ENCODE measurements at places on chromosomes 5 and 9.

- DNase-seq, result no peak
These were observed 202.5 kb downstream of the PAX5 start for GRCh38 chr9:36831381-36832161.

DNA sequence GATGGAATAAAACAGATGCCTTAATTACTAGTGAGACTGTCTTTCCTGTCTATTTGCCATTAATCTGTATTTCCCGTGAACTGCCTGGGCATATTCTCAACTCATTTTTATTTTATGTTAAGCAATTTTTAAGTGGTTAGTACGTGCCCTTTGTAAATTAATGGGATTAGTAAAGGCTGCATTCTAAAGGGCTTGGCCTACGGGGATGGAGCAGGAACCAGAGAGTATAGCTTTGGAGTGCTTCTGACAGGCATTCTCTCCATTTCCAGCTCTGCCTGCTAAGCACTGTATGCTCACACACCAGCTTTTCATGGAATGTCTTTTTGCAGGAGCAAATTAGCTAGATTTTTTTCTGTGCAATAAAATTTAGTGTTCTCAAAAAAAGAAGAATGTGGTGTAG is 241.2 kb downstream of the MCTP1 start:
- no peak for DNase-seq

- DNase-seq, result no peak
These were observed 40.8 kb downstream of the CSF2 start for GRCh38 chr5:132114150-132115121.

GRCh38 chr9:97874624-97875023 is 21.6 kb downstream of the FOXE1 start:
- no peak for DNase-seq

- DNase-seq, result no peak
These were observed 33.7 kb downstream of the LHX3 start for GRCh38 chr9:136171009-136171800.

GRCh38 chr5:78811121-78811817 is 162.7 kb upstream of the LHFPL2 start:
- peak; percentile 61 for DNase-seq

- no peak for DNase-seq
These were observed 515.8 kb upstream of the ARRDC3 start for GRCh38 chr5:91898898-91899297.

- DNase-seq, result no peak
These were observed 37.8 kb downstream of the GLRX start for GRCh38 chr5:95784514-95785302.

DNA sequence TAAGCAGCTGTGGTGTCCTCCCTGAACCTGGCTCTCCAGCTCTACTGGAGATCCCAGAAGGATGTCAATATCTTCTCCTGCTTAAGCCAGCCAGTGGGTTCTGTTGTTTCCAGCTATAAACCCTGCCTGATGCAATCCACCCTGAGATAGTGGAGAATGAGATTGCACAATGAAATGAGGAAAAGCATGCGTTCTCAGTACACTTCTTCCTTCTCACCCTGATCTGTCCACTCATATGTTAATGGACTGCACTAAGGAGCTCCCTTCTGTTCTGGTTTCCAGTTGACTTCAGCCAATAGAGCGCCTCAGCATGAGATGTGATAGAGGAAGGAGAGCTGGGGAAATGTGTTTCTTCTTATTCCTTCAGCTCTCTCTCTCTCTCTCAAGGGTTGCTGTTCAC is 40.0 kb upstream of the CDH6 start:
- DNase-seq, result no peak

GRCh38 chr5:1171340-1171941 is 30.0 kb upstream of the SLC6A19 start:
- no peak for DNase-seq

- no peak for DNase-seq
These were observed 9.1 kb downstream of the S1PR3 start for GRCh38 chr9:89000371-89000781.

- no peak for DNase-seq
These were observed 118.4 kb downstream of the GDNF start for GRCh38 chr5:37721447-37721871.

GRCh38 chr5:140595538-140596300 is 31.1 kb downstream of the SLC35A4 start:
- no peak for DNase-seq

GRCh38 chr9:23822261-23823169 is 3.5 kb downstream of the ELAVL2 start:
- DNase-seq, result no peak

DNA sequence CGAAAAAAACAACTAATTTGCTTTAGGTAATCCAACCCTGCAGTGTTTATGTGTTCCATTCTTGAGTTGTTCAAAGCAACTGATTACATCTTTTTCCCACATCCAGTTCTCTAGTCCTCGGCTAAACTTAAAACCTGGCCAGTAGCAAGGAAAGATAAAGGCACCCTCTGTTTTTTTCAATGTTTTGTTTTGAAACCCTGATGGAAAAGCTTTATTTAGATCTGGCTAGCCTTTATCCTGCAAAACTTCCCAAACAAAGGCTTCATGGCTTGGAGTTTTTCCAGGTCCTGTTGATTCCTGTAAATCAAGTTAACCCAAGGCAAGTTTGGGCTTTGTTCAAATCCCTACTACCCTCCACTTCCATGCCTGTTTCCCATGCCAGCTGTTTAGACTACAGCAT is 105.1 kb downstream of the CEMIP2 start:
- no peak for DNase-seq

DNA sequence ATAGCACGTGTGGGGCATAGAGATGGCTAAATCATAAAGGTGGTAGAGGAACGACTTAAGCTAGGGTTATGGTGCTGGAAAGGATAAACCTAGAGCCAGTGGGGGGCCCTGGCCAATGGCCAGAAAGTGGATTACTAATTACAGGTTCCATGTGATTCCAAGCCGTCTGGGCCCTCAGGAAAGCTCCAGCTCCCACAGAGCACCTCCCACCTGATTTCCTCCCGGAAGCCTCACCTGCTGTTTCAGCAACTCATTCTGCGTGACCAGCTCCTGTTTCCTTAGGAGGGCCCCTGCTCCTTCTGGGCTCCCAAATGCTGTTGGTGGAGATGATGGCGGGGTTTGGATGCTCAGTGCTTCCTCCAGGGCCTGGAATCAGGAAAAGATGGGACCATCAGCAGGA is 16.2 kb downstream of the GPX3 start:
- no peak for DNase-seq

Data from fibroblast of skin of left biceps (primary cell).